ENCODE measurements at places on chromosomes 6 and 20.

DNA sequence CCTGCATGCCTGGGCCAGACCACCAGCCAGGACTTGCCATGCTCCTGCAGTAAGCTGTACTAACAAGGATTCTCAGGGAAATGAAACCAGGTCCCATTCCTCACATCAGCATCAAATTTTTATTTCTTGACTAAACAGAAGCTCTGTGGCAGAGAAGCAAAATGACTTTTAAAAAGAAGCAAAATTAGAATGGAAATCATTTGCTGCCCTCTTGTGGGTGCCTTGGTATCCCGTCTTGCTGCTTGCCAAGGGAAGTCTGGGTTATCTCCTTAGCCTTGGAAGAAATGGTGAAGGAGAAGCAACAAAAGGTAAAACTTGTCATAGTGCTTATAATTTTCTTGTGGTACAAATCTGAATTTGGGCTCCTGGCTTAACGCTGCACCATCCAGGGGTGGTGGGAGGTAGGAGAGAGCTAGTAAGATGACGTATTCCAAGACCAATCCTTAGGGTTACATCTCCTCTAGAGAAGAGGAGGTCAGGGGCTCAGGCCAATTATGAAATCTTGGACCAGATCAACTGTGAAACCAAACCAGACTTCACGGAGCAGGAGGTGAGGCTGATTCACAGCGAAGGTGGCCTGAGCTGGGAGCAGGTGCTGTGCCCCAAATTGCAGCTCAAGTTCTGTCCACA lies 107.5 kb downstream of the FAXC start:
- DNase-seq = peak; percentile 12

DNA sequence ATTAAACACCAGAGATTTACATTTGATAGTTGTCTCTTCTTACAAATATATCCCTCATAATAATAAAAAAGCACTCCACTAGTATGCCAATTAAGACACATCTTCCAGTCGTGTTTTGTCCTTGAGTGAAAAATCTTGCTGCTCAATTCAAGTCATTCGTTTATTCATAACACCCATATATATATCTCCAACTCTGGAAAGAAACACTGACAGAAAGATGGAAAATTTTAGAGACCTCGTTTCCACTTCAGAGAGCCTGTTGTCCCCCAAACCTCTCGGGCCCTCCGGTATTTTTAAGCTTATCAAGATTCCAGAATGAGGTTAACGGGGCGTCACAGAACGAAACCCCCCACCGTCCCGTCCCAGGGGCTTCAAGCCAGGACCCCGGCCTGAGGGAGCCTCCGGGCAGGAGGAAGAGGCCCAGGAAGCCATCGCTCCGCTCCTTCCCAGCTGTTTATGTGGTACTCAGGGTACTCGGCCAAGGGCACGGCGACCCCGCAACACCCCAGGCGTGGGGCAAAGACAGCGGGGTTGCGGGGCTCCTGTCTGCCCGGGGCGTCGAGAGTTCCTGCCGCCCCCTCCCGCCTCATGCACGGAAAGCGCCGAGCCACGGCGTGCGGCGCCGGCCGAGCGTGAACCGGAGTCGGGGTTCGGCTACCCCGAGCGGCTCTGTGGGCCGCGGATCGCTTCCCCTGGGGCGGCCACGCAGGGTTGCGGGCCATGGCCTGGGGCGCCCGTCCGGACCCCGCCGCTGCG lies 623 bp upstream of the SNX9 start:
- DNase-seq = no peak

DNA sequence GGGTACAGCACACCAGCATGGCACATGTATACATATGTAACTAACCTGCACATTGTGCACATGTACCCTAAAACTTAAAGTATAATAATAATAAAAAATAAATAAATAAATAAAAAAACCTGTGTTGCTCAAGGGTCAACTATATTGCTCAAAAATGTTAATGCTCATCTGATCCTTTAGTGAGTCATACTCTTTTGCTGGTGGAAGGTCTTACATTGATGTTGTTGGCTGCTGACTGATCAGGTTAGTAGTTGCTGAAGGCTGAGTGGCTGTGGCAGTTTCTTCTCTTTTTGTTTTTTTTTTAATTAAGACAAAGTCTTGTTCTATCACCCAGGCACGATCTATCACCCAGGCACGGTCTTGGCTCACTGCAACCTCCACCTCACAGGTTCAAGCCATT lies 29.6 kb upstream of the SMIM26 start:
- no peak for DNase-seq

GRCh38 chr6:56507517-56507916 lies 135.2 kb downstream of the DST start:
- no peak for DNase-seq

GRCh38 chr20:10921491-10922010 lies 247.8 kb upstream of the JAG1 start:
- no peak for DNase-seq

DNA sequence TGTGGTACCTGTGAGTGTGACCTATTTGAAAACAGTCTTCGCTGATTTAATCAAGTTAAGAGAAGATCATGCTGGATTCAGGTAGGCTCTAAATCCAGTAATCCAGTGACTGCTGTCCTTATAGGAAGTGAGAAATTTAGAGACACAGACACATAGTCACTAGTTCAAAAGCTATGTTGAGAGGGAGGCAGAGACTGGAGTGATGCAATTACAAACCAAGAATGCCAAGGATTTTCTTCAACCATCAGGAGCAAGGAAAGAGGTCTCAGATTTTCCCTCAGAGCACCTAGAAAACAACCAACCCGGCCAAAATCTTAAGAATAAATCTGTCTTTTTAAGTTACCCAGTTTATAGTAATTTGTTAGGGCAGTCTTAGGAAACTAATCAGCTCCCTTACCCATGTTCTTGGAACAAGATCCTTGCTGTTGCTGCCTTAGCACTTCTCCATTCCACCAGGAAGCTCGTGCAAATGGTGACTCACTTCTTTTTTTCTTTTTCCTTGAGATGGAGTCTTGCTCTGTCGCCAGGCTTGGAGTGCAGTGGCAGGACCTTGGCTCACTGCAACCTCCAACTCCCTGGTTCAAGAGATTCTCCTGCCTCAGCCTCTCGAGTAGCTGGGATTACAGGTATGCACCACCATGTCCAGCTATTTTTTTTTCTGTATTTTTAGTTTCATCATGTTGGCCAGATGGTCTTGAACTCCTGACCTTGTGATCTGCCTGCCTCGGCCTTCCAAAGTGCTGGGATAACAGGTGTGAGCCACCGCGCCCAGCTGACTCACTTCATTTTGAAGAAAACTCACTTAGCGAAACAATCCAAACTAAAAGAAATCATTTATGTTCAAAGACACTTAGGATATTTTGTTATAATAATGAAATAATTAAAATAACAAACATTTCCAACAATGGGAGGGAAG lies 34.4 kb upstream of the ZNF184 start:
- no peak for DNase-seq

GRCh38 chr6:11353921-11354389 lies 121.5 kb upstream of the NEDD9 start:
- peak; percentile 77 for DNase-seq

- DNase-seq = peak; percentile 92
These were observed 121.5 kb upstream of the FOXQ1 start for GRCh38 chr6:1190366-1190765.

- DNase-seq = no peak
These were observed 175.8 kb upstream of the SALL4 start for GRCh38 chr20:51978070-51978501.

GRCh38 chr20:58990651-58991445 lies 9.8 kb downstream of the NELFCD start:
- DNase-seq = no peak

- no peak for DNase-seq
These were observed 5.6 kb downstream of the NXT1 start for GRCh38 chr20:23356203-23356602.

- no peak for DNase-seq
These were observed 121.4 kb downstream of the TIAM2 start for GRCh38 chr6:155116571-155116910.

- no peak for DNase-seq
These were observed 402 bp upstream of the TAF8 start for GRCh38 chr6:42049948-42050296.

DNA sequence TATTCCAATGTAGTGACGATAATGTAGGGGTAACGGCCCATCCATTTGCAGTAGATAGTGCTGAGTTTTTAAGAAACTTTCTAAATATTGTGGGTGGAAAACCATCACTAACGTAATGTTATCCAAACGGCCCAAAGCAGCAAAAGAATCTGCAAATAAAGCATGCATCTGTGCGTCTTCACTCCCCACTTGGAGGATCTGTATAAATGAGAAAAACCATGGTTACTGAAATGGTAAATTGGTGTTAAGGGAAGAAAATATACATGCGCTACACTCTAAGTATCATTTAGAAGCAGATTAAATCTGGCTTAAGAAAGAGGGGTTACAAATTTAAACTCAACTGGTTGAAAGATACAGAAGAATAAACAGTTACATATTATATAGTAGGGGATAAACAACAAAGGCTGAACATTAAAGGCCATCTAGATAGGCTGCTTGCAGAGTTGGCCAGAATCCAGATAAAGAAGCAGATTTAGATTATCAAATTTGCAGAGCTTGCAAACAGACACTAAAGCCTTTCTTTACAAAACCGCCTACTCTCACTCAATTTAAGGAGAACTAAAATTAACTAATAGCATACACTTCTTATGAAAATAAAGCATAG lies 93.3 kb downstream of the SESN1 start:
- DNase-seq = no peak

DNA sequence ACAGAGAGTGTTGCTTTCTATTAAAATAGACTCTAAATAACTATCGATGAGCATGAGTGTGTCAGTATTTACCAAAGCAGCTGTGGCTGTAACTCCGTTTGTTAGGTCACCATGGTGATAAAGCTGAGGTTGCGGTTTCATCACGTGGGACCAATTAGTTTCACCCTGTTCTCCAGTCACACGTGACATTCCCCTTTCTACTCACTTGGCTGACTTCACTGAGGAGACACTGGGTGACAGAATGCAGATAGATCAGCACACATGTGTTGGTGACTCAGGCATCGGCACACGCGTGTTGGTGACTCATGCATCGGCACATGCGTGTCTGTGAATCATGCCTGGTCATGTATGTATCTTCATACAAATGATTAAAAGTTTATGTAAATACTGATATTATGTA lies 285.4 kb downstream of the THBS2 start:
- peak; percentile 93 for DNase-seq

DNA sequence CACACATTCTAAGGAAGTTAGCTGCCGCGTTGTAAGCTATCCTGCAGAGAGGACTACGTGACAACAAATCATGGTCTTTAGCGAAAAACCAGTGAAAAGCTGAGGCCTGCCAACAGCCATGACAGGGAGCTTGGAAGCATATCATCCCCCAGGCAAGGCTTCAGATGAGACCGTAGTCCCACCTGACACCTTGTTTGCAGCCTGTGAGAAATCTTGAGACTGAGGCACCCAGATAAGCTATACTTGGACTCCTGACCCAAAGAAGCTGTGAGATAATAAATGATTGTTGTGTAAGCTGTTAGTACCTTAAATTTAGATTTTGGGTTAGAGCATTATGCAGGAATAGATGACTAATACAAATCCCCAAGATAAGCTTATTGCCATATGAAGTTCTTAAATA lies 45.4 kb upstream of the SENP6 start:
- no peak for DNase-seq

DNA sequence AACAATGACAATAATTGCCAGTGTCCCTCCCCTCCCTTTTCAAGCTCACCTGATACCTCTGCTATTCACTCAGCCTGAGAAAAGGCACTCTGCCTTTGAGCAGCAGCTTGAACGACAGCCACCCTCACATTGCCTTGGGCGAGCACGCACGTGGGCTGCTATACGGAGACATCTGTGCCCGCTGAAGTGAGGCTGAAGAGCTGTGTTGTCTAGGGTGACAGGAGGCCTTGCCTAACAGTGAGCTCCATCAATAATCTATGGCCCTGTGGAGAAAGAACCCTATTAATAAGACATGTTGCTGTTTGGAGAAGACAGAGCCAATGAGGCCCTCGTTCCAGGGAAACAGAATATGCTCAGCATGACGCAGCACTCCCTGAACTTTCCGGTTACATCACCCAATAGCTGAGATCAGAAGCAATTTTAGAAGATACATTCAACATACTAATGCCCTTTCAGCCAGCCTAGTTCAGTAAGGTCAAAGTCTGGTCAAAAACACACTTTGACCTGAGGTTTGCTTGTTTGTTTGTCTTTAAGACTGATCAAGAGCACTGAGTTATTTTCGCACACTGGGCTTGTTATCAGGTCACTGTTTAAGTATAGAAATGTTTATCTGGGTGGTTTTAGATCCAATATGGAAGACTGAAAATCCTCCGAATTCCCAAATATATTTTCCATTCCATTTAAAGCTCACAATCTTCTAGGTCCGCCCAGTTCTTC lies 30.6 kb downstream of the RBM24 start:
- DNase-seq = peak; percentile 56

GRCh38 chr6:149499066-149499465 lies 14.3 kb upstream of the ZC3H12D start:
- peak; percentile 93 for DNase-seq

GRCh38 chr20:56423211-56423610 lies 11.2 kb downstream of the CASS4 start:
- DNase-seq = no peak

DNA sequence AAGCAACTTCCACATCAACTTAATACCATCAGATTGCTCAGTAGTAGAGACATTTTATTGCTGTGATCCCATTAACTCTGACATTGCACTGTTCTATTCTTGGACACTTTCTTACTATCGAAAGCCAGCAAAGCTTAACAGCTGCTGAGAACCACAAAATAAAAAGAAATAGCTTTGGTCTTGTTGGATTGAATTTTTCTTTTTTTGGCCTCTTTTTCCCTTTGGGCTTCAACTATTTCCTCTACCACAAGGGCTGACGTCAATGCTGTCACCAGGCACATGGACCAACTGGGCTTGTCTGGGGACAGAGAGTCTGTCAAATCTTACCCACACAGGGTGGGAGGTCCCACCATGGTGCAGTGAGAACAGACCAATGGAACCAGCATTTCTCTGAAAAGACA lies 63.4 kb upstream of the ENPP5 start:
- DNase-seq = no peak

GRCh38 chr6:25953733-25954132 lies 8.9 kb upstream of the TRIM38 start:
- no peak for DNase-seq

- peak; percentile 10 for DNase-seq
These were observed 12.0 kb downstream of the ZFP64 start for GRCh38 chr20:52179331-52180179.

DNA sequence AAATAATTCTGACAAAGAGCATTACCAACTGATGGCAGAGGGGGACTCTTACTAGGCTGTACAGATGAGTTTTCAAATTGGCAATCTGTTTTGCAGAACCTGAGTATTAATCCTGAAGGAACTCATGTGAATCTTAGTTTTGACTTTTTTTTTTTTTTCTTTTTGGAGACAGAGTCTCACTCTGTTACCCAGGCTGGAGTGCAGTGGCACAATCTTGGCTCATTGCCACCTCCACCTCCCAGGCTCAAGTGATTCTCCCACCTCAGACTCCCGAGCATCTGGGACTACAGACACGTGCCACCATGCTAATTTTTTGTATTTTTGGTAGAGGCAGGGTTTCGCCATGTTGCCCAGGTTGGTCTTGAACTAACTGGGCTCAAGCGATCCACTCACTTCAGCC lies 49.3 kb downstream of the KCTD20 start:
- DNase-seq = no peak

GRCh38 chr6:73174646-73175045 lies 50.6 kb downstream of the KHDC1L start:
- DNase-seq = no peak

GRCh38 chr6:45822873-45823272 lies 192.8 kb downstream of the CLIC5 start:
- no peak for DNase-seq

Measured in fibroblast of upper back skin (primary cell).